ENCODE measurements at places on chromosomes 16 and 17. TPM values are rescaled to one million over a fixed set of nuclear protein-coding genes. Genes with fewer than 3 reads are reported as not detected.

TLCD1 gene
- total RNA-seq, result 3.8 TPM

TUBB3 gene
- total RNA-seq, result 596 TPM

KCNJ12 gene
- under 0.01 TPM for total RNA-seq

OSGIN1 gene
- 3.5 TPM for total RNA-seq

Data from uterine smooth muscle cell (primary cell).